Stimulated activated CD8-positive, alpha-beta memory T cell treated with anti-CD3 and anti-CD28 coated beads, Interleukin-15, amount 100 ng/mL, for 1 hour (primary cell): ENCODE measurements at places on chromosomes 4 and X.

GRCh38 chr4:169228076-169228475 lies 42.7 kb downstream of the SH3RF1 start:
- DNase-seq: no peak

GRCh38 chr4:76756416-76756815 lies 141.5 kb downstream of the SOWAHB start:
- DNase-seq: no peak

GRCh38 chr4:126221282-126221681 lies 906.5 kb downstream of the FAT4 start:
- DNase-seq: no peak

DNA sequence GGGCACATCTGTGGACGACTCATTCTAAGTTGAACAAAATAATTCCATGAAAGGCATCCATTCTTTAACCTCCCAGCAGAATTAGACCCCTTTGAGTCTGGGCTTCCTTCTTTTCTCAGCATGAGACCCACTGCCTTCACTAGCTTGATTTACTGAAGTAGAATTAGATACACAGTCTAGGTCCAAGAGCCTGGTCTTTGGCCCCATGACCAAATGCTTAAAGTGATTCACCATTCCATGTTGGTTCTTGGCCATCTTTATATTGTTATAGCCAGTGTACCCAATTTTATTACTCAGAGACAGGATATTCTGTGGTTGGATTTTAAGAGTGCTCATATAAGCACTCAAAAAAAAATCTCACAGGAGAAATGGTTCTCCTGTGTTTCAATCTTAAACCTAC lies 155.3 kb upstream of the GPC4 start:
- DNase-seq: no peak

DNA sequence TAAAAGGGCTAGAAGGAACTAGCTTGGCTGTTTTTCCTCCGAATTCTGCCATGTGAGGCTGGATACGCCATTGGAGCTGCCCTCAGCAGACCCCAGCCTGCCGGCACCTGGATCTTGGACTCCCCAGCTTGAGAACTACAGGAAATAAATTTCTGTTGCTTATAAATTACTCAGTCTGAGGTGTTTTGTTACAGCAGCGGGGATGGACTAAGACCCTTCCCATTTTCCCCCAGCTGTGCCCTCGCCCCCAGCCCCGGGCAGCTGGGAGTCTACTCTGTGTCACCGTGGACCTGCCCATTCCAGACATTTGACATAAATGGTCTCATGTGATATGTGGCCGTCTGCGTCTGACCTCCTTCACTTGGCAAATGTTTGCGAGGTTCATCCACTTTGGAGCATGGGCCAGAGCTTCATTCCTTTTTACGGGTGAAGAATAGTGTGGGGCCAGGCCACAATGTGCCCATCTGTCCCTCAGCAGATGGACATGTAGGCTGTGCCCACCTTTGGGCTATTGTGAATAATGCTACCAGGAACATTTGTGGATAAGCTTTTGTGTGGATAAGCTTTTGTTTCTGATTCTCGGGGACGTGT lies 30.7 kb upstream of the SPON2 start:
- no peak for DNase-seq

DNA sequence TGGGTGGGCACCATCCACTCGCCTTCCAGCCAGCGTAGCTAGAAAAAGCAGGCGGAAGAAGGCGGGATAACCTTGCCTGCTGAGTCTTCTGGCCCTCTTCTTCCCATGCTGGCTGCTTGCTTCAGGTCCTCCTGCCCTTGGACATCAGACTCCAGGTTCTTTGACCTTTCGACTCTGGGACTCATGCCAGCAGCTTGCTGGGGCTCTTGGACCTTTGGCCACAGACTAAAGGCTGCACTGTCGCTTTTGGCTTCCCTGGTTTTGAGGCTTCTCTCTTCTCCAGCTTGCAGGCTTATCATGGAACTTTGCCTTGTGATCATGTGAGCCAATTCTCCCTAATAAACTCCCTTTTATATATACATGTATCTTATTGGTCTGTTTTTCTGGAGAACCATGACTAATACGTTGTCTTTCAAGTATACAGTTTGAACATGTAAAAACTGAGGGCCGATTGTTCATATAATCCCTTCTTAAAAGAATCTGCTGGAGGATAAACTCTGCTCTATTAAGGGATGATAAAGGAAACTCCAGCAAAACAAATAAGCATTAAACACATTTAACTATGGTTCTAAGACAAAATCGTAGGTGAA lies 116.6 kb upstream of the LCORL start:
- no peak for DNase-seq

GRCh38 chrX:15882704-15883539 lies 28.3 kb upstream of the AP1S2 start:
- DNase-seq: no peak

GRCh38 chrX:153771415-153772315 lies 7.6 kb downstream of the PLXNB3 start:
- no peak for DNase-seq

- no peak for DNase-seq
Observed at GRCh38 chrX:55579115-55579514, 44.1 kb upstream of the FOXR2 start.

DNA sequence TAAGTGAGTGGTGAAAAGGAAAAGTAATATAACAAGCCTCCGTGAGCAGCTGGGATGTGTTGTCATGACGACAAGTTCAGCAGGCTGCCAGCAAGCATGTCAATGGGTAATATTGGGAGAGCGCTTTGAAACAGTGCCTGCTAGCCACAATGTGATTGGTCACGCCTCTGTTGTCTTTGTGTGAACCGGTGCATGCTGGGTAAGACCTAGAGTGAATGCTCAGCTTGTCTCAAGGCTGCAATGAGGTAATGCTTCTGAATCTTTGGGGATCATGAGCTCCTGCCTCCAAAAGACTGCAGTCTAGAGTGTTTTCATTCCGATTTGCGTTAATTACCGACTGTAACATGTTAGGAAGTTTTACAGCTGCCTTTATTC lies 54.9 kb downstream of the STOX2 start:
- no peak for DNase-seq

GRCh38 chr4:7786040-7786439 lies 153.6 kb downstream of the AFAP1 start:
- DNase-seq: no peak

- DNase-seq: no peak
Observed at GRCh38 chr4:184156163-184156920, 61.3 kb downstream of the ENPP6 start.

DNA sequence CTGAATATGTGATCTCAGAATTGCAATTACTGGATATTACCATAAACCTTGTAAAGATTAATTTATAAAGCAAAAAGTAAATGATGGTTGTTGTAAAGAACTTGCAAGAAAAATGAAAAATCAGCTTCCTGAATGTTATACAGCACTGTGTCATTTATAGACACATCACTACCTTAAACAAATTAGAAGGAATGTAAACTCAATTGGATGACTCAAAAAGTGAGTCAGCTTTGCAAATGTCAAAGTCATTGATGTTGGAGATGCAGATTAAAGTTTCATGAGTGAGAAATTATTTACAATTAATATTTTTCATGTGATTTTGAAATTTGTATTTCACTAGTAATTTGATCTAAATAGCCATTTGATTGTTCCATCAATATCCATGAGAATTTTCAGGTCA lies 193.2 kb downstream of the RAPGEF2 start:
- DNase-seq: no peak

- DNase-seq: no peak
Observed at GRCh38 chr4:183200453-183200852, 101.4 kb downstream of the WWC2 start.

GRCh38 chr4:151803246-151803645 lies 42.4 kb upstream of the GATB start:
- no peak for DNase-seq

DNA sequence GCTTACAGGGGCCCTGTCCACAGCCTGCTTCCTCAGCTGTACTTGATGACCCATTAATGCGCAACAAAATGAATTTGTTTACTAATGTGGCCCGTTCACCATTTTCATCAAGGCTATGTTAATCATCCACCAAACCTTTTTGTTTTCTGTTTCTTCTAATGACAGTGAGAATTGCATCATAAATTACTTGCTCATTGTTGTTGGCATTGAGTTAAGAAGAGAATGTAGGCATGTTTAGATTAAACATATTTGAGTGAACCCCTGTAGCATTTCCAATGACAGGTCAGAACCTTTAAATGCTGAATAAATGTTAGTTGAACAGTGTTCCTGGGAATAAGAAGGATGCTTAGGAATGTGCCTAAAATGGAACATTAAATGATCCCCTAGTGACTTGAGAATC lies 183.4 kb downstream of the SPRY1 start:
- DNase-seq: no peak

- no peak for DNase-seq
Observed at GRCh38 chr4:180164799-180165198, 2078.4 kb upstream of the TENM3 start.

DNA sequence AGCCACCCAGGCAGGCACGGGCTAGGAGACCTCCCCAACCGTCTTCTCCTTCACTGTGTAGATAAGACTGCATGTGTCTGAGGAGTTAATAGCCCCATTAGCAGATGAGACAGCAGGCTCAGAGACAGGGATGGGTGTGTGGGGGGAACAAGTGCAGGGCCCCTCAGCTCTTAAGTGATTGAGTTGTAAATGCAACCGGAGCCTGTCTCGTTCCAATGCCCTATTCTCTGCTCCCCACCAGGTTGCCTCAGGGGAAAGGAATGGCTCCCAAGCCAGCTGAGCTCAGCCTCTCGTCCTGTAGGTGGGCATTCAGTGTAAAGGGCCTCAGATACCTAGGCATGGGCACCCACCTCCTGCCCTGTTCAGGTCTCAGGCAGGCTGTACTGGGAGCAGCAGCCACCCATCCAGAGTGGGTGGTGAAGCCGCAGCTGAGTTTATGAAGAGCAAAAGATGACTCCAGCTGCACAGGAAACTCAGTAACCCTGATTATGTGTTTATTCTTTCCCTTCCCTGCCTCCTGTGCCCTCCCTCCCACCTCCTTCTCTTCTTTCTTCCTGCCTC lies 87.3 kb downstream of the PJA1 start:
- no peak for DNase-seq

GRCh38 chr4:88729146-88729760 lies 31.6 kb upstream of the NAP1L5 start:
- DNase-seq: no peak

DNA sequence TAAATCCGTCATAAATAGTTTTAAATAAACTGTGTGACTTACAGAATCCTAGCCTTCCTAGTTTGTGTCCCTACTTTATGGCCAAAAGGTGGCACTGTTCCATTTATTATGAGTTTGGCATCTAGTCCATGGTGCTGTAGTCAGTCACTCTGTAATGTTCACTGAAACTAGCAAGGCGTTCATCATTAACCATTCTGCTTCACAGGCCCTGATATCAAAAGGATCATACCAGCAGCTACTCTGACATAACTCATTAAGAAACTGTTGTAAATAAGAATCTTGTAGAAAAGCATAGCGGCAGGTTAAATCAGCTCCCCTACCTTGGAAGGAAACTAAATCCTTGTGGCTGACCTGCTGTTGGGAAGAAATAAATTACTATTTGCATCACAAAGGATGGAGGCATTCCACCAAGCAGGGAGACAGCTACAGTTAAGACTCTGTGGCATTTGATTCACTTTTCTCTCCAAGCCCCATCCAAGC lies 919.6 kb upstream of the DIAPH2 start:
- no peak for DNase-seq

DNA sequence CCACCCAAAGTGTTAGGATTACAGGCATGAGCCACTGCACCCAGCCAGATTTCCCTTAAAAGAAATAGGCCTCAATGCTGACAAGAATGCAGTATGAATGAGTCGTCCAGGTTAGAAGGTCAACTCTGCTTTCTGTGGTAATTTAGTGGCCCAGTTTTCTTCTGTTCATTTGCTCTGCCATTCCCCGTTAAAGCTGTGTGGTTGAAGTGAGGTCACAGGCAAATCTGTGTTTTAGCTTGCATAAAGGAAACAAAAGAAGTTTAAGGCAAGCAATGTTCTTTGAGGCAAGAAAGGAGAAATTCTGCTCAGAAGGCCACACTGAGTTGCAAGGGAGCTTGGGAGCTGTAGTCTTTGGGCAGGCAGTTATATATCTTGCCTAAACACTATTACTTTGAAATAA lies 176.8 kb downstream of the LARP7 start:
- DNase-seq: no peak

- no peak for DNase-seq
Observed at GRCh38 chr4:58658701-58659100, 1548.5 kb upstream of the IGFBP7 start.

DNA sequence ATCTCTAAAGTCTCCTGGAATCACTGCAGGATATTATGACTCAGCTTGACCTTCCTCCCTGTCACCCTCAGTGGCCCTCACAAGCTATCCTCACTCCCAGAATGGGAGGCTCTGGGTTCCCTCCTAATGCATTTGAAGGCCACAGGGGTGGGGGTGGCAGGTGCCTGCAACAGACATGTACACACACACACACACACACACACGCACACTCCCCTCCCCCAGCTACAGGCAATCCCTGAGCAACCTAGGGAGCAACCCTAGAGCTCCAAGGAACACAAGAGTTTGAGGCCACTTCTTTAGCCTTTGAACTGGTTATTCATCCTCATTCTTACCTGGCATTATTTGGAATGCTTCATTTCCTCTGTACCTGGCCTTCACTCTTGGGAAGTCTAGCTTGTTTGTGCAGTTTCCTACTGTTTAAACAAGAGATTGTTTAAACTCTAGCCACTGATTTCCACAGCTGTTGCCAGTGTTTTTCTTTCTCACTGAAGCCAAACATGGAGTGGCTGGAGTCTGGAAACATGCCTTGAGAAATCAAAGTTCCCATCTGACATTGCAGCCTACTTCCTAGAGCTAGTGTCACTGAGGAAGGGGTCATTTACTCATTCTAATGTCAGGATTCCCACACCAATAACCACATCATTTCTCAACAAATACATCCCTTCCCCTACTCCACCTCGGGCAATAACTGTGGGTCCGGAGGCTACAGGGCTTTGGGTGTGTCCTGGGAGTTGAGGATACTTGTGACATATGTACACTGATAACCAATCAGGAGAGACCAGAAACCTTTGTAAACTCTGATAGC lies 37.7 kb downstream of the MAOA start:
- no peak for DNase-seq

- no peak for DNase-seq
Observed at GRCh38 chrX:42149281-42149680, 225.9 kb upstream of the CASK start.

- no peak for DNase-seq
Observed at GRCh38 chrX:10045327-10046000, 78.3 kb downstream of the CLDN34 start.

DNA sequence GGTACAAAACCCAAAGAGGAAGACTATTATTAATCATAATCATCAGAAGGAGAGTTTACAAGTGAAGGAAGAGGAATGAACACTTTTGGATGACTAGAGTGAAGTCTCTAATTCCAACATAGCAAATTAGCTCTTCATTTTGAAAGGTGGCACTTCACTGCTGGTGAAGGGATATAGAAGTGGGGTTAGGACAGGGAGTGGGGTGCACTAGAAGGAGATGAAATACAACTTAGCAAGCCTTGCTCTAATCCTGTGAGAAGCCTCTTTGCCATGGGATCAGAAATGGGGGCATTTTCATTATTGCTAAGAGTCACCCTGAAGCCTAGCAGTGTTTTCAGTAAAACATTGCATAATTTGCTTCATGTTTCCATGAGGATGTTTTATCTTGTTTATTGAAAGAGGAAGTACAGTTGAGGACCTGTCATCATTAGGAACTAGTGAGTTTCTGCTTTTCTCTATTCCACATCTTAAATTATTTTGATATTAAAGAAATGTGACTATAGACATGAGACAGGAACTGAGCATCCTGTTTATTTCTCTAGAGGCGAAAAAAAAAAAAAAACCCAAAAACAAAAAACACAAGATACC lies 9.3 kb upstream of the GRPR start:
- no peak for DNase-seq
